ENCODE measurements at places on chromosomes 4 and X. TPM values are rescaled to one million over a fixed set of nuclear protein-coding genes. Genes with fewer than 3 reads are reported as not detected.

The SLC10A7 gene
- total RNA-seq: 5.2 TPM

The H2BW1 gene
- total RNA-seq: not detected

- no peak for DNase-seq
Observed at GRCh38 chr4:42371305-42372252, 25.7 kb upstream of the SHISA3 start.

GRCh38 chr4:80171251-80171650, 26.1 kb upstream of the PRDM8 start:
- no peak for DNase-seq

- no peak for DNase-seq
Observed at GRCh38 chr4:99983289-99983943, 33.3 kb upstream of the H2AZ1 start.

DNA sequence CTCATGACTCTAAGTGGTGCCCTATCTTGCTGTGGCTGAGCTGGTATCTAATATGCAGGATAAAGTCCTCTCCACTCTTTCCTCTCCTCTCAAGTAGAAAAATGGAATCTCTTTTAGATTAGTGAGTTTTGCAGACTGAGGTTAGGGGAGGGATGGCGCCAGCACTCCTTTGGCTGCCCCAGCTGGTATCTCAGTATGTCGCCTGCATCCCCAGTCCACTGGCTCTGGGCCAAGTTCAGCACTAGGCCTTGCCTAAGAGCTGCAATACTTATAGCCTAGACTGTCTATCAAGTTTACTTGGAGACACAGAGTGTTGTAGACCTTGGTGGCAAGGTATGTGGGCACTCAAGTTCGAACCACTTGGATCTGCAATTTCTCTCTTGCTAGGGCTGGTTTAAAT, 351.3 kb downstream of the NAP1L3 start:
- no peak for DNase-seq

DNA sequence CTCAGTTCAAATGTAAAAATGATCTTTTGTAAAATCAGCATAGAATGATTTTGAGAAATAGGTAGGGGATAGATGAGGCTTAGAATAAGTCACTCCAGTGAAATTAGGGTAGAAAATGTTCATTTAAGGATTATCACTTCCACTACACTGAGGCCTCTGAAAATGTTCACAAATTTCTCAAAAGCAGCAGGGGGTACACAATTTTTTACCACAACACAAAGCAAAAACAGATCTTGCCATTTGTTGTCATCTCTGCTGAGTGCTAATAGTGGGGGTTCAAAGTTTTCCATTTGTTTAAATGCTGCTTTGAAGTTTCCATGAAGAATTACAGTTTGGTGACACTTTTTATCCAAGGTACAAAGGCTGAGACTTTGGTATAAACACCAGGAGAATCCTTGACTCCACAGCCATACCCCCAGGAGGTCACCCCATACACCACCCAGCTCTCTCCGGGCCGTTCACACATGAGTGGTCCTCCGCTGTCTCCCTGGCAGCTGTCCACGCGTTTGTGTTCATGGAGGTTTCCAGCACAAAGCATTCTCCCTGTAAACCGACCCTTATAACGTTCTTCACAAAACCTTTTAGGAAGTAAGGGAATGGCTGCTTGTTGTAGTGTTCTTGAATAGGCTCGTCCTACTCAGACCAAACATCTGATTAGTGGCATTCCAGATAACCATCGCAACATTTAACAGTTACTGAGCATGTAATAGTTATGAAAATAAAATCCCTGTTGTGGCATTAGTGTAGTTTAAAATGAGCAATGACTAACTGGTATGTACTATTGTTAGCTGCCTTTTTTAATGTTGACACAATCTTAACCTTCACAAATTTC, 71.0 kb downstream of the PRSS12 start:
- no peak for DNase-seq
